ENCODE measurements at places on chromosomes 12 and 14.

- no peak for DNase-seq
Observed at GRCh38 chr12:49519574-49519936, 19.3 kb upstream of the KCNH3 start.

- DNase-seq = no peak
Observed at GRCh38 chr12:75825686-75826085, 205.9 kb downstream of the PHLDA1 start.

DNA sequence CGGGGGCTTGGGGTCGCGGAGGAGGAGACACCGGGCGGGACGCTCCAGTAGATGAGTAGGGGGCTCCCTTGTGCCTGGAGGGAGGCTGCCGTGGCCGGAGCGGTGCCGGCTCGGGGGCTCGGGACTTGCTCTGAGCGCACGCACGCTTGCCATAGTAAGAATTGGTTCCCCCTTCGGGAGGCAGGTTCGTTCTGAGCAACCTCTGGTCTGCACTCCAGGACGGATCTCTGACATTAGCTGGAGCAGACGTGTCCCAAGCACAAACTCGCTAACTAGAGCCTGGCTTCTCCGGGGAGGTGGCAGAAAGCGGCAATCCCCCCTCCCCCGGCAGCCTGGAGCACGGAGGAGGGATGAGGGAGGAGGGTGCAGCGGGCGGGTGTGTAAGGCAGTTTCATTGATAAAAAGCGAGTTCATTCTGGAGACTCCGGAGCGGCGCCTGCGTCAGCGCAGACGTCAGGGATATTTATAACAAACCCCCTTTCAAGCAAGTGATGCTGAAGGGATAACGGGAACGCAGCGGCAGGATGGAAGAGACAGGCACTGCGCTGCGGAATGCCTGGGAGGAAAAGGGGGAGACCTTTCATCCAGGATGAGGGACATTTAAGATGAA, 630 bp downstream of the FOS start:
- DNase-seq = peak; percentile 11

- no peak for DNase-seq
Observed at GRCh38 chr14:105192866-105193731, 12.0 kb upstream of the NUDT14 start.

DNA sequence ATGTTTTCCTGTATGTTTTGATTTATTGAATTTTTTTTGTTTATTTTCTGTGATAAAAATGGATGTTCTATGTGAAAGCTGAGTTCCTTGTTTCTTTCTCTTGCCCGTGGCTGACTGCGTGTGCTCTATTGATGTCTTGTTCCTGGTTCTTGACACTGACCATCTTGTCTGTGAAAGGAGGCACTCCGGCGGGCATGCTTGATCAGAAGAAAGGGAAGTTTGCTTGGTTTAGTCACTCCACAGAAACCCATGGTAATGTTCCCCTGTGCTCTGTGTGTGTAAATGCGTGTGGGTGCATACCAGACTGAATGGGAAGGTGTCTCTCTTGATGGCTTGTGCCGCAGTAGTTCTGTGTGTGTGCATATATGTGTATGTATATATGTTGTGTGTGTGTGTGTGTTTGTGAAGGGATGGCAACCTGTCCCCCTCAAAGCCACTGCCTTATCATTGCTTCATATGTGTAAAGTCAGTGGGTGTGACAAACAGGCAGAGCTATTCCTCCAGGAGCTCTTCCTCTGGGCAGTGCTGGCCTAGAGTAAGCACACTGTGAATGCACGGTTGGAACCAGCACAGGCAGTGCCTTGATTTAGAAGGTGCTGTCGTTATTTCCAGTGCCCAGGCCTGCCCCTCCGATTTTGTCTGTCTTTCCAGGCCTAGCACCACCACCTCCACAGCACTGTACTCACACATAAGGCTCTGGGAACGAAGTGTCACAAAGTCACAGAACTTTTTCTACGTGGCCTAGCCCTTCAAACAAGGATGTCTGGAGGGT, 247.3 kb upstream of the FKBP4 start:
- no peak for DNase-seq

GRCh38 chr12:124389138-124389724, 94.3 kb downstream of the RFLNA start:
- DNase-seq = peak; percentile 20

- no peak for DNase-seq
Observed at GRCh38 chr14:59679872-59680271, 103.3 kb upstream of the CCDC175 start.

DNA sequence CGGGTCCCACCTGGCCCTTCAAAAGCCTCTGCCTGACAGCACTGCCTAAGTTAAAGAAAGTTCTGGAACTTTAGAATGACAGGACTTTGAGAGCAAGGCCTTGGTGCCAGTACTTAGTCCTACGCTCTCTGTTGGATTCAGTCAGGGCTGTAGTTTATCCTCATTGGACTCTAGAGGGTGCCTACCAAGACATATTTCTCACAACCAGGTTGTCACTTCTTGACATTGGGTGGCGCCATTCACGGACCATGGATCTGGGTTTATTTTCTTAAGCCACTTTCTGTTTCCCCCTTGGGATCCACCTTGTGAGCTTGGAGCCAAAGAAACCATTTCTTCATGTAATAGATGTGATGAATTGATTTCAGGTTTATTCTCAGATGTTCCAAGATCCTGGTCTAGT, 787.0 kb upstream of the TBX3 start:
- DNase-seq = no peak

Data from activated CD4-positive, CD25-positive, alpha-beta regulatory T cell (primary cell).